IMR-90 (cell line): ENCODE measurements at places on chromosomes 16 and 17.

DNA sequence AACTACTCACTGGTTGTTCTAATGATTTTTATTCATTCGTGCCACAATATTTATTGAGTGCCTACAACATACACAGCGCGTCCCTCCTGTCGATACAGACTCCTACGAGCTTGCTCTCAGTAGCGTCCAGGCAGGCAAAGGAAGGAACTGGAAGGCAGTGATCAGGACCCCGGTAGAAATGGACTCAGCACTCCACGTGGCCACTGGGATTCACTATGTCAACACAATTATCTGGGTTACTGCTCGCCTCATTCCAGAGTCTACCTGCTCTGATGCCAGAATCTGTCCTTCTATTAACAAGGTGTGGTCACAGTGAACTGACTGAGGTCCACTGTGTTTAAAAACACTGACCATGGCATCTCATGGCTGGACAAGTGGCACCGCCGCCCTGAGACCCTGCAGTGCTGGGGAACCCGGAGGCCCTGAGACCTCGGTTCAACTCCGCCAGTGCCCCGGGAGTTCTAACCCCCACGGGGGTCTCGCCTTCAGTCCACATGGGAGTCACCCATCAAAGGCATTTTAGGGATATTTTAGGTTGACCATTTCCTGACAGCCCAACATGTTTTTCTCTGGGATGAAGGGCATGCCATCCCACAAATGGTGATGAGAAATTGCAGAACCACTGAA, 71.4 kb downstream of the ZFHX3 start:
- H3K36me3 ChIP-seq: no peaks in the 10 kb centered on the region; the same call in 1 of the 2 replicates
- H3K4me3 ChIP-seq: no peak overlapping the region
- DNase-seq: no peak
- no peaks in the 10 kb centered on the region for H3K27me3 ChIP-seq
- no peaks in the 10 kb centered on the region; the same call in 1 of the 2 replicates for H3K4me1 ChIP-seq

DNA sequence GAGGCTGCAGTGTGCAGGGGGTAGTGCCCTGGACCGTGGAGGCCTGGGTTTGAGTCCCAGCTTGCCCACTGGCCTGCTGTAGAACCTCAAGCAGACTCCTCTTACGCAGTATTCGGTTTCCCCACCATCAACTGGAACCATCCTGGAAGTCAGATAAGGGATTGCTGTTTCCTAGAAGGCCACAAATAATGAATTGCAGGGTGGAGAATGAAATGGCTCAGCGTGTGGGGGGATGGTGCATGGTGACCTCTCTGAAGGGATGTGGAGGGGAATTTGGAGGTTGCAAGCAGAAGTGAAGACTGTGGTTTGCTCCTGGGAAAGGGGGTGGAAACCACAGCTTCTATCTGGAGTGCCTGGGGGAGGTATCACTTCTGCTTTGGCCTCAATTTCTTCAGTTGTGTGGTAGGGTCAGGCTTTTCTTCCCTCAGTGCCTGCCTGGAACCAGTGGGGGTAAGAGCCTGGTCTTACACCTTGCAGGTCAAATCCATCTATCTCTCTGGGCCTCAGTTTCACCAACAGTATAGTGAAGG, 1.7 kb downstream of the ADGRG5 start:
- no peaks in the 10 kb centered on the region for H3K36me3 ChIP-seq
- no peaks in the 10 kb centered on the region for H3K4me1 ChIP-seq
- H3K27me3 ChIP-seq: peaks cover 41% of the 10 kb centered on the region
- no peak overlapping the region for H3K4me3 ChIP-seq
- H3K27ac ChIP-seq: no peak overlapping the region

DNA sequence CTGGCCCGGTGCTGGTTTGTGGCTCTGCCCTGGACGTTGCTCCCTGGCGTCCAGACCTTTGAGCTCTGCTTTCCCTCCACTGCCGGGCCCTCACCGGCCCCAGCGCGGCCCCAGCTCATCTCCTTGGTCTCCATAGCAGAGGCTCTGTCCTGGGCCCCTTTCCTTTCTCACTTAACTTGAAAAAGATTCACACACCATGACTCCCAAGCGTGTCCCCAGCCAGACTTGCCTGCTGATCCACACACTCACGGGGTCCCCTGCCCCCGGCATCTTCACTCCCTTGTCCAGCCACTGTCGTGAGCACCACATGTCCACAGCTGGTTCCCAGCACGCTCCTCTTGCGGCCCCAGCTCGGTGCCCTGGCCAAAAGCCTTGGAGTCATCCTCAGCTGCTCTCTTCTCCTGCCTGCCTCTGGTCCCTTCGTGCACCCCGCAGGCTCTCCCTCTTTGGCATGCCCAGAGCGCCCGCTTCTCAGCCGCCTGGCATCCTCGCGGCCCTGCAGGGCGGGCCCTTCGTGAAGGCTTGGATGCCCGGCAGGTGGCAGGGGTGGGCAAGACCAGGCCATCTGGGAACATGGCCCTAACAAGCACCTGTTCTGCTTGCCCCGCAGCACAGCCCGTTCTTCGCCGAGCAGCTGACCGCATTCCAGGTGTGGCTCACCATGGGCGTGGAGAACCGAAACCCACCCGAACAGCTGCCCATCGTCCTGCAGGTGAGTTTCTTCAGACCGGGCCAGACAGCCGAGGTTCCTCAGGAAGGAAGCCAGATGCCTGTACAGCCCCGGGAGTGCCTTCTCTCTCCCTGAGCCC, 145.6 kb upstream of the CHMP6 start:
- H3K36me3 ChIP-seq: peaks cover 22% of the 10 kb centered on the region
- no peaks in the 10 kb centered on the region for H3K27me3 ChIP-seq
- H3K4me1 ChIP-seq: peaks cover 2% of the 10 kb centered on the region; the same call in 1 of the 2 replicates
- no peak for DNase-seq

DNA sequence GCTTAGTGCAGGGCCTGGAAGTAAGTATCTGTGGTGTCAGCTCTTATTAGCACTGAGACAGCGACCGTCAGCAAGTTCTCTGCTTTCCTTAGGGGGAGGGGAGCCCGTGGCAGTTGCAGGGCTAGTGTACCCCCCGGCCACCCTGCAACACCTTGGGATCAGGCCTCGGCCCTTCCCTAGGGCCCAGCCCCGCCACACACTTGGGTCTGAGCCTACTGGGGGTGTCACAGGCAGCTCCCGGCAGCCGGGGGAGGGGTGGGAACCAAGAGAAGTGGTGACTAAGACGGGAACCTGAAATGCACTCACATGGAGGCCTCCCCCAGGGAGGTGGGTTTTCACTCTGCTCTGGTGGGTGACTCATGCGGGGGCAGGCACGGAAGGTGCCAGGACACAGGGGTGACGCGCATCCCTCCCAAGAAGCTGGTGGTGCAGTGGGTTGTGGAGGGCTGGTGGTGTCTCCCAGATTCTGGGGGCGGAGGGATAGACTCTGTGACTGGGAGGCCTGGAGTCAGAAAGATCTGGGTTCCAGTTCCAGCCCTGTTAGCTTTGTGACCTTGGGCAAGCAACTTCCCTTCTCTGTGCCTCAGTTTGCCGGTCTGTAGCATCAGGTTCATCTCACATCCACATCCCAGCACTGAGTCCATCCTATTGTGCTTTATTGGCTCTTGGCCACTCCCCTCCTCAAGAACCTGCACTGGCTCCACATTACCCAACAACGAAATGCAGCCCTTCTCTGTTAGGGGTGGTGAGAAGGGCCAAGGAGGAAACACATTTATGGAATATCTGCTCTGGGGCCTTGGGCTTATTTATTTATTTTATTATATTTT, 44.5 kb downstream of the LAT start:
- no peak overlapping the region for H3K4me3 ChIP-seq
- peaks cover 10% of the 10 kb centered on the region for H3K4me1 ChIP-seq

DNA sequence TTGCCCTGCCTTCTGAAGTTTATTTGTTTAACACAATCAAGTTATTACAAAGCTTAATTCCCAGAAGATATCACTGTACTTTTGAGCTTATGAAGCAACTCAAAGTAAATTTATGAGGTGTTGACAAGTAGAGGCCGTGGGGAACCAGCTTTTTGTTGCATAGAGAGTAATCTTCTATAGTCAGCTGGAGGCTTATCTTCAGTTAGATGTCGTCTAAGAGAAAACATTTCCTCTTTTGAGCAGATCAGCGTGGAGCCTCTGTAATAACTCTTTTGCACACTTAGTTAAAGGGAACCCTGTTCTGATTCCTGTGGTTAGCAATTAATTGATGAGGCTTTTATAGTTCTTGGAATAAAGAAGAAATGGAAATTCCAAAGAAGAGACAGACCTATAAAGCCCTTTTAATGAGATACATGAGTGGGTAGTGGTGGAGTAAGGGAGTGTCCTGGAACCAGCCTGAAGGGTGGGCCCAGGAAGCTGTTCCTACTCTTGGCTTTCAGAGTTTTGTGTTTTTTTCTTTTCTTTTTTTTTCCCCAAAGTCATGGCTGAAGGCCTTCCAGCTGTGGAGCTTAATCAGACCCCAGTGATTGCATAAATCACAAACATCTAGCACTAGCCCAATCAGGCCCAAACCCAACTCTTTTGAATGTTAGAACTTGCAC, 28.9 kb upstream of the MAP3K14 start:
- no peaks in the 10 kb centered on the region for H3K27me3 ChIP-seq
- H3K4me1 ChIP-seq: peaks cover 24% of the 10 kb centered on the region
- DNase-seq: peak; percentile 88
- H3K36me3 ChIP-seq: no peaks in the 10 kb centered on the region
- no peak overlapping the region for H3K4me3 ChIP-seq

DNA sequence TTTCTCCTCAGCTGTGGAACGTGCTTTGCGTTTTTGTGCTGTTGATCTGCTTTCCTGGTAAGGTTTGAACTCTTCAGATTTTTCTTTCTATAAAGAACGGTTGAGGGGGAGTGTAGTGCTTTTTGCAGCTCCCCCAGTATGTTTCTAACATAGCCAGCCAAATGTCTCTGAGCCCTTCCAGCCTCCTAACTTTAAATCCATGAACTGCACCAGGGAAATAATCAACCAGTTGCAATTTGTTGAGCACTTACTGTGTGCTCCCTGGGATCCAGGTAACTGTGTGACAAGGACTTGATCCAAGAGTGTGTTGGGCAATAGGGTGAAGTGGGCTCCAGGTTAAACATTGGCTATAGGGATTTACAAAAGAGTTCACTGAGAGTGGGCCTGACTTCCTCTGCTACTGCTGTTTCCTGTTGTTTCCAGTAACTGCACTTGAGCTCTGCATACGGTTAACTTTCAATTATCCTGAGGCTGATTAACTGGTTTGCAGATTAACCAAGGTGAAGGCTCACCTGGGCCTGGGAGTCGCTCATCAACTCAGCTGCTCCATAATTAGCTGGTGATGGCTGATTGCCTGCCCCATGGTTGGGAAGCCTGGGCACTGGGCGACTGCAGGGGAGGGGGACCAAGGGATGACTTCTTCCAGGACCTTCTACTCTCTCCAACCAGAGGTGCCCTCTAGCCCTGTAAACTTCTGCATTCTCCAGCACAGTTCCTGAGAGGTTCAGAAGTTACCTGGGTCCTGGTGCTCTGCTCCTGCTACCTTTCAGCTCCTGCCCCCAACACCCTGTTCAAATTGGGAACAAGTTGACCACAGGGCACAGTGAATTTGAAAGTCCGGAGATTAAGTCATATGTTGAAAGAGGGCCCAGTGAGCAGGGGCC, 19.5 kb downstream of the HLF start:
- peaks cover 5% of the 10 kb centered on the region; the same call in 1 of the 2 replicates for H3K4me1 ChIP-seq
- no peak overlapping the region for H3K4me3 ChIP-seq
- no peak for DNase-seq
- H3K27ac ChIP-seq: no peak overlapping the region
- no peaks in the 10 kb centered on the region; the same call in 1 of the 2 replicates for H3K27me3 ChIP-seq

DNA sequence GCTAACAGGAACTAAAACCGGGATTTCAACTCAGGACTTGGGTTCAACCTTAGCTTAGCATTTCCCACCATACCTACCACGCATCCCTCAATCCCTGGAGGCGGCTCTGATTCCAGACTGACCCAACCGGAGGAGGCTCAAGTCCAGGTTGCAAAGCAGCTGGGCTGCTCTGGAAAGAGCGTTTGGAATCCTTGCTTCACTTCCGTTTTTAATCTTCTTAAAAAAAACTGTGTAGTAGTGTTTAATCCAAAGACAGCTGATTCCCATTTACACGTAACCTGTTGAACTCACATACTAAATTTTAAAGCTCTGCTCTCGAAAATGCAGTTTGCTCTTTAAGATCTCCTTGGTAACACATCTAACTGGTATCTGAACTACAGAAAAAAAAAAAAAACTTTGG, 50.0 kb downstream of the NXN start:
- H3K27me3 ChIP-seq: no peaks in the 10 kb centered on the region
- H3K4me1 ChIP-seq: peaks cover 31% of the 10 kb centered on the region
- H3K27ac ChIP-seq: no peak overlapping the region
- H3K4me3 ChIP-seq: no peak overlapping the region
- H3K36me3 ChIP-seq: peaks cover 9% of the 10 kb centered on the region
- DNase-seq: no peak

DNA sequence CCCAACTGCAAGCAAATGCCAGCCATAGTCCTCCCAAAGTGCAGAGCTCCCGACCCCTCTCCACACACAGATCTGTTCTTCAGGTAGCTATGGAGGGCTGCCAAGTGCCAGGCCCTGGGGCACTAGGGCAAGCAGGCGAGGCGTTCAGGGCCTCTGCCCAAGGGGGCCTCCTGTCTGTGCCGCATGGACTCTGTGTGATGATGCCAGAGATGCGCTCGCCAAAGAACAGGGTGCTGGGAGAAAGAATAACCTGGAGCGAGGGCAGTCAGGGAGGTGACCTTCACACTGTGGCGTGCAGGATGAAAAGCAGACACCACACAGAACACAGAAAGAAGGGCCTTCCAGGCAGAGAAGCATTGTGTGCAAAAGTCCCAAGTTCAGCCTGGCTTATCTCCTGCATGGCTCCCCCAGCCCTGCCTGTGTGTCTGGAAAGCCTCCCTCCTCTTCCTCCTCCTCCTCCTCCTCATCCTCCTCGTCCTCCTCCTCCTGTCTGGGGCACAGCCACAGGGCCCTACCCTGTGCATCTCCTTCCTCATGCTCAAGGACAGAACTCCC, 44.2 kb downstream of the PEMT start:
- no peak overlapping the region for H3K27ac ChIP-seq
- no peak for DNase-seq
- no peaks in the 10 kb centered on the region for H3K36me3 ChIP-seq
- H3K4me1 ChIP-seq: peaks cover 9% of the 10 kb centered on the region
- H3K4me3 ChIP-seq: no peak overlapping the region
- H3K27me3 ChIP-seq: no peaks in the 10 kb centered on the region

DNA sequence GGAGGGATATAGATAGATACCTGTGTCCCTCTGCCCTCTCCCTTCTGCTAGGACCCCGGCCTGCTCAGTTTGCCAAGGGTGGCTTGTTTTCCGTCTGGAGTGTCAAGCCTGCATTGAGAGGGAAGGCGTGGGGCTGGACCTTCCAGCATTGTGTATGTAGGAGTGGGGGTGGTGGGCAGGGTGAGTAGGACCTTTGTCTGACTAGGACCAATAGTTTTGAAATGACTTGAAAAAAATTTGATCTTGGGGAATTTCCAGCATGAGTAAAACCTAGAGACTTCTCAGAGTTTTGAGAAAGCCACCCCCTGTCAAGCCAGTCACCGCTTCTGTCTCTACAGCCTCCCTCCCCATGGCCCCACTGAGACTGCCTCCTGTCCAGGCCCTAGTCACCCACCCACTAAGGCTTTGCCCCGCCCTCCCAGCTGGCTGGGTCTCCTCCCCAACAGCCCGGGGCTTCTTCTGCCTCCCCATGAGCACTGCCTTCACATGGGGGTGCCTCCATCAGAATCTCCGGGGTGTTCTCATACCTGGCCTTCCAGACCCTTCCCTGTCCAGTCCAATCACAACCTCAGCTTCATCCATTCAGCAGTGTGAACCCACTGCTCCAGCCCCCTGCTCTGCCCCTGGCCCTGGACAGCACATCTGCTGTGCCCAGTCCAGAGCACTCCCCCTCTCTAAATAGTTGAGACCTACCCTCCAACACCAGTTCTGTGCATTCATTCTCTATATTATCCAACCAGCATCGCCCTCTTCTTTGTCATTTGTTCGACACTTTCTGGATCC, 207.0 kb downstream of the MSI2 start:
- peaks cover 16% of the 10 kb centered on the region for H3K4me1 ChIP-seq
- no peaks in the 10 kb centered on the region for H3K27me3 ChIP-seq
- DNase-seq: peak; percentile 95
- no peak overlapping the region for H3K4me3 ChIP-seq
- peak overlapping the region; percentile 30; the same call in 1 of the 2 replicates for H3K27ac ChIP-seq
- no peaks in the 10 kb centered on the region for H3K36me3 ChIP-seq
